ENCODE measurements at places on chromosomes 3 and 15.

DNA sequence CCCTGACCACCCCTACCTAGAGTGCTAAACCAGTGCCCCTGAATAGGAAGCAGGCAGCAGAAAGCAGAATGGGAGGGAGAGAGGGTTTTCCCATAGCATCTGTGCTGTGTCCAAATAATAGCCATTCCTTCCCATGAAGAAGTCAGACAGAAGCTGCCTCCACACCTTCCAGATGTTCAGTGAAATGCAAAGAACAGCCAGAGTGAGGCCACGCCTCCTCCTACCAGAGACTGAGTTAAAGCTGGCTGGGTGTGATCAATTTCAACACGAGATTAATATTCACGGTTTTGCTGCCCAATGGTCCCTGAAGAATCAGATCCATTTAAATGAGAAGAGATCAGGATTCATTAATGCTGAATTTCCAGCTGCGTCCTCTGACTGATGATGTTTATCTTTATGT, 111.8 kb downstream of the SRGAP3 start:
- DNase-seq, result no peak

DNA sequence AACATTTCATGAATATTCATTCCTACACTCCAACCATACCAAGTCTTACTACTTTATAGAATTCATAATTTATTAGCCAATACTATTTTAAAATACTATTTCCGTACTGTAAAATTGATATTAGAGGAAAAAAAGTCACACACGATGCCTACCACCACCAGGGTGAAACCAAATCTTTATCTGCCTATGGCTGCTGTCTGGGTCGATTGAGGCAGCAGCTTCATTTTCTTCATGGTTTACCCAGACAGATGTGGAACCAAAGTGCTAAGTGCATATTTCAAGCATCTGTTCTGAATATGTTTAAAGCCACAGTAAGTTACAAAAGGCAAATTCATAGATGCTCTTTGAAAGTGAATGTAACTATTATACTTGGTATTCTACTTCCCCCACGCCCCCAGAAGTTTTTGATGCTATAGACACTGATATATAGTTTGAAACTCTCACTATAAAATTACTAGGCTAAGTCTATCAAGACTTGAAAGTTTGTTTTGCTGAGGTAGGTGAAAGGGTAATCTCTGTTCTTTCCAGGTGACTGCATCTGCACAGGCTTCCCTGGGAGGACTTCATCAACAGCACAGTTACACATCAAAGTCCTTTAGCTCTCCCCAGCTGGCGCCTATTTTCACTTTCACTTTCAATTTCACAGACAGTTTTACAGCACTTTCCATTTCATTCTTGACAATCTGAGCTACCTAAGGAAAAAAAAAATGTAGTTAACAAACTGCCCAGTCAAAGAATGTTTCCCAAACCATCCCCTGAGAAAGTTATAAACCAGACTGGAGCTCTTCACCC, 113.9 kb downstream of the POLQ start:
- peak; percentile 90 for DNase-seq

GRCh38 chr3:29494305-29495036, 213.6 kb downstream of the RBMS3 start:
- DNase-seq, result no peak

DNA sequence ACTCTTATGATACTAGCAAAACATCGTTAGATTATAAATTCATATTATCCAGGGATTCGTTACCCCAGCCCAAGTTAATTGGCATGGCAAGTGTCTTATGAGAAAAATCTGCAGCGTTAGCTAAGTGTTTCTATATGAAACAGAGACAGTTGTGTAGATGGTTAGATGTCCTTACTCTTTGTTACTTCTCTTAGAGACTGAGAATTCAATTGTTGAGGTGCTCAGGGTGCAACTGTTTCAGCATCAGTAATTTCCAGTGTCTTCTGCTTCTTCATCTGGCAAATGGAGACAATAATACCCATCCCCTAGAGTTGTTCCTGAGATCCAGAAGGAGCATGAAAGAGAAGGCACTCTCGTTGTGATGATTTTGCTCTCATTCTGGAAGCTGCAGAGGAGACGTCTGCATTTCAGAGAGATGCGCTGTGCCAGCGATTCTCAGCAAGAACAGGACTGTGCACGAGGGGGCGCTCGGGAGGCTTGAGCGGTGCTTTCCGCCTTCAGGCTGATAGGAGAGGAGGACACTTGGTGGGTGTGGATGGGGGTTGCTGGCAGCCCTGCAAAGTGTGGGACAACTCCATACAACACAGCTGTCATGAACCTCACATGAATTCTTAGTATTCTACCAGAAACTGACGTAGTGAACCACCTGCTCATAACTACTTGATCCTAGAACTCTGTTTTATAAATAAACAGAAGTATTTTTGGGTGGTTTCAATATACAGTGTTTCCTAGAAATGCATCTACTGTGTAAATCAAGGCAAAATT, 39.7 kb upstream of the SPSB4 start:
- peak; percentile 70 for DNase-seq

DNA sequence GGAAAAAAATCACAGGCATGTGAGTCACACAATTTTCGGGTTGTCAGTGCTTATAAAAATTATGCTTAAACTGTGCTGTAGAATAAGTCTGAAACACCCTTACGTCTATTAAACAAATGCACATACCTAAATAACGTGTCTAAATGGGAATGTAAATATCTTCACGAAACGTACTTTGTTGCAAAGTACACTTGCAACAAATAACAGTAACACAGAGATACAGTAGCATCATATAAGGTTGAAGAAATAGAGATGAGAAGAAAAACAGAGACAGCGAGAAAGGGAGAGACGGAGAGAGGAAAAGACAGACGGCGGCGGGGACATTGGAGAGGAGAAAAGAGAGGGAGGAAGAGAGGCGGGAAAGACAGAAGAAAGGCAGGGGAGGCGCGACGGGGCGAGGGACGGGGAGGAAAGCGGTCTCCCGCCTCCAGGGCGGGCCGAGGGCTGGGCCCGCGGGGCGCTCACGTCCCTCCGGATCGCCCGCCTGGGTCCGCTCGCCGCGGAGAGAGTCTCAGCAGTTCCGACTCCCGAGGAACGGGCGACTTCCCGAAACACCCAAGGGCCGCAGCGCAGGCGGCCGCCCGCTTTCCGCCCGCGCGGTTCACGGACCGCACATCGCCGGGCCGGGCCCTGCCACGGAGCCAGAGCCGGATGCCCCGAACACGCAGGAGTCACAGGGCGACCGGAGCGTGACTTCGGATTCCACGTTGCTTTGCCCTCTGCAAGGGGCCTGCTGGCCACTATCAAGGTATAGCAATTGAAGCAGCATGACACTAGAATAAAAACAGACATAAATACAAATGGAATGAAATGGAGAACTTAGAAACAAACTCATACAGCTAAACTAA, 153.4 kb downstream of the LMLN start:
- DNase-seq, result no peak

DNA sequence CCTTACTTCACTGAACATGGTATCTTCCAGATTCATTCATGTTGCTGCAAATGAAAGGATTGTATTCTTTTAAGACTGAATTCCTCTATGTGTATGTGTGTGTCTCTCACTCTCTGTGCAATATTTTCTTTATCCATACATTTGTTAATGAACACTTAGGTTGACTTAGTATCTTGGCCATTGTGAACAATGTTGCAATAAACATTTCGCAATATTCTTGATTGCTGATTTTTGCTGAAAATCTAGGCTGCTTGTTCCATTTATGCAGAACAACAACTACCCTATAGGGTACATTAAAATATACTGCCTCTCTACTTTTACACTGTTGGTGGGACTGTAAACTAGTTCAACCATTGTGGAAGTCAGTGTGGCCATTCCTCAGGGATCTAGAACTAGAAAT, 732.4 kb downstream of the CADM2 start:
- no peak for DNase-seq

DNA sequence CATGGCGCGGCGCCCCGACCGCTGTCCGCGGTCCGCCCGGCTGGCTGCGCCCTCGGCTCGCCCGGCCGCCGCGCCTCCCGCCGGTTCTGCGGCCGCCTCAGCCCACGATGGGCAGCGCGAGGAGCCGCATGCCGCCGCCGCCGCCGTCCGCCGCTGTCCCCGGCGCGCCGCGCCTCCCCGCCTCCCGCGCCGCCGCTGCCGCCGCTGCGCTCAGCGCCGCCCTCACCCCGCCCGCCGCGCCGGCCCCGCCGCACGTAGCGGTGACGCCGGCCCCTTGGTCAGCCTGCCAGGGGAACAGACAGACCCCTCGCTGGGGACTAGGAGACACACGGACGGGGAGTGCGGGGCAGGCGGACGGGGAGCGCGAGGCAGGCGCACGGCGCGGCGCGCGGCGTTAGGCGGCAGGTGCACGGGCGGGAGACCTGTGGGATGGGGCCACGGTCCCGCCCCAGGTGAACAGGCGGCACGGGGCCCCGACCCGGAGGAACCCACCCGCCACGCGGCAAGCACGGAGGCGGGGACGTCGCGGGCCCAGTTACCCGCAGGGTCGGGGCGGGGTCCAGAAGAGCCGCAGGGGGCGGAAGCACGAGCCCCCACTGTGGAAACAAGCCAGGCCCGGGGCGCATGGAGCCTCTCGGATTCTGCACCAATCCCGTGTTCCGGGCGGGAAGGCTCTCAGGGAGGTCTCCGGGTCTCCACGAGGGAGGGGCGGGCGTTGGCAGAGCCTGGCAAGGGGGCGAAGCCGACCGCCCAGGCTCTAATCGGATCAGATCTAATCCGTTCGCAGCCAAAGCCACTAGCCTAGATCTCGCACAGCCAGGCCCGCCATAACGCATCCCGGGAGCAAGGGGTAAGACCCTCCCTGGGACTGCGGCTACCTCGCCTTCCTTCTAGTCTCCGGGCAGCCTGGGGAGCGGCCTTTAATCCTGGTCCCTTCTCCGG, at the start of gene CSPG5:
TSS of gene CSPG5 (minus strand) at position 175 of the 942 bp plus-strand sequence. CDS start at position 3, 172 bp downstream.
- no peak for DNase-seq

GRCh38 chr3:136518102-136518501, 234.1 kb downstream of the STAG1 start:
- no peak for DNase-seq

GRCh38 chr3:131755380-131755779, 252.6 kb upstream of the MRPL3 start:
- no peak for DNase-seq

DNA sequence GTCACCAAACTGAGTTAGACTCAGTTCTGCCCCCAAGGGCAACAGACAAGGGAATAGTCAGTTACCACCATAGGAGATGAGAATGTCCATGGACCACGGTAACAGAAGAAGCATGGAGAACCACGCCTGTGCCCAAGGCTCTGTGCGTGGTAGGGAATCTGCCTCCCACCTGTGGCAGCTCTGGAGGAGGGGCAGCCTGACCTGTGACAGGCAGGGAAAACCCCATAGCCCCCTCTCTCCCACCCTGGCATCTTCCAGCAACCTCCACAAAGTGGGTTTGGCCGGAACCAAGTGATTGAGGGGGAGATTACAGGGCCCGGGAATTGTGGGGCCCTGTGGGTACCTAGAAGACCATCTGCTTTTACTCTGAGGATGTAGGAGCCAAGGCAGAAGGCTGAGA, 14.3 kb upstream of the LTF start:
- no peak for DNase-seq

GRCh38 chr3:41163421-41163820, 35.9 kb upstream of the CTNNB1 start:
- DNase-seq, result no peak

DNA sequence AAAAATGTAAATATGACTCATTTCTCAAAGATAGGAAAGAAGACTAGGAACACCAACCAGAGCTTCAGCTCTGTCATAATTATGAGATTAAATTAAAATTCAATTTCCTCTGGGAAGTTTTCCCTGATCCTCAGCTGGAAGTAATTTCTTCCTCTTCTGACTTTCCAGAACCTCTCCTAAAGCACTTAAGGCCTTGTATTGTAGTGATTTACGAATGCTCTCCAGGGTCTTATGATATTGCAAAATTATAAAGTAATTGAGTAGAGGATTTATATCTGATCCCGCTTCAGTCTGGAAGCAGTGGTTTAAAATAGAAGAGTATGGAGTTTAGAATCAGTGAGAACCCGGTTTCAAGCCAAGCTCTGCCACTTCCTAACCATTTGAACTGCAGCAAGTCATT, 279.8 kb downstream of the ZPLD1 start:
- DNase-seq, result no peak

DNA sequence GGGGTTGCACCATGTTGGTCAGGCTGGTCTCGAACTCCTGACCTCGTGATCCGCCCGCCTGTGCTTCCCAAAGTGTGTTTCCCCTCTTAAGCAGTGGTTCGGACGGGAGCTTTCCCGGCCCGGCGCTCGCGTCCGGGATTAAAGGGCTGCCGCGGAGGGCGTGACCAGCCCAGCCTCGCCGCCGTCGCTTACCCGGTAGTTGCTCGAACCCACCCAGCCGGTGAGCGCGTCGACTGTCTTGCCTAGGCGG, 513 bp downstream of the CLASP2 start:
- no peak for DNase-seq

GRCh38 chr3:106088304-106088703, 219.5 kb upstream of the CBLB start:
- DNase-seq, result no peak

DNA sequence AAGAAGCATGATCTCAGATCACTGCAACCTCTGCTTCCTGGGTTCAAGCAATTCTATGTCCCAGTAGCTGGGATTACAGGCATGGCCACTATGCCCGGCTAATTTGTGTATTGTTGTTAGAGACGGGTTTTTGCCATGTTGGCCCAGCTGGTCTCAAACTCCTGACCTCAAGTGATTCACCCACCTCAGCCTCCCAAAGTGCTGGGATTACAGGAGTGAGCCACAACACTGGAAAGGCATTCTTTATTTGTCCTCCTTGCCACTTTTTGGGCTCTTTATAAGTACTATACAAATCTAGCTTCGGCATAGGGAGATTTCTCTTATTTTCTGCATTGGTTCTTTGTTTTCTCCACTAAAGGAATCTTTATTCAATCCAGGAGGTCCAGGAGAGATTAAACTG, 18.6 kb downstream of the CMTM8 start:
- no peak for DNase-seq

DNA sequence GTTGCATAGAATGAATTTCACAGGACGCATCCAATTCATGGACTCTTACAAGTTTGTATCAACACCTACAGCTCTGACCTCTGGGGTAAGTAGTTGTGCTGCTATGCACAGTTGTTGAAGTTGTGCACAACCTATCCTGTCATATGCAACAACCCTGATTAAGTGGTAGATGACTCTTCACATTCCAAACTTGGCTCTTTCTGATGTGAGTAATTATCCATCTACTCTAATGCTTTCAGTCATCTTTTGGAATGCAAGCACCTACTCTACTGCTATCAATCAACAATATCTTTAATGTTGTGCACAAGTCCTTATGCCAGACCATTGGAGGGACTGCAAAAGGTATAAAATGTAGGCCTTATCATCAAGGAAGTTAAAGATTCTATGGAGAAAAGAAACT, 921.4 kb downstream of the MCTP2 start:
- DNase-seq, result no peak

DNA sequence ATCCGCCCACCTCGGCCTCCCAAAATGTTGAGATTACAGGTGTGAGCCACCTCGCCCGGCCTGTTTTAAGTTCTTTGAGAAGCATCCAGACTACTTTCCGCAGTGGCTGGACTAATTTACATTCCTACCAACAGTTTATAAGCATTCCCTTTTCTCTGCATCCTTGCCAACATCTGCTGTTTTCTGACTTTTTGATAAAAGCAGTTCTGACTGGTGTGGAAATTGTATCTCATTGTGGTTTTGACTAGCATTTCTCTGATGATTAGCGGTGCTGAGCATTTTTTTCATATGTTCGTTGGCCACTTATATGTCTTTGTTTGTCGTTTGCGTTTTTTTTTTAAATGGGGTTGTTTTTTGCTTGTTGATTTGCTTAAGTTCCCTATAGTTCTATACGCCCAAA, 208.4 kb upstream of the DPPA4 start:
- DNase-seq, result peak; percentile 81

Data from Jurkat, Clone E6-1 (cell line).